ENCODE measurements at places on chromosomes 16 and 17.

- DNase-seq = no peak
These were observed 5.0 kb downstream of the RNF227 start for GRCh38 chr17:7911116-7911515.

- DNase-seq = no peak
These were observed 878.0 kb upstream of the GOT2 start for GRCh38 chr16:59612094-59612493.

GRCh38 chr17:75034236-75034908 lies 12.4 kb downstream of the ATP5PD start:
- peak; percentile 60 for DNase-seq

- no peak for DNase-seq
These were observed 374.3 kb upstream of the XYLT1 start for GRCh38 chr16:17845031-17845430.

DNA sequence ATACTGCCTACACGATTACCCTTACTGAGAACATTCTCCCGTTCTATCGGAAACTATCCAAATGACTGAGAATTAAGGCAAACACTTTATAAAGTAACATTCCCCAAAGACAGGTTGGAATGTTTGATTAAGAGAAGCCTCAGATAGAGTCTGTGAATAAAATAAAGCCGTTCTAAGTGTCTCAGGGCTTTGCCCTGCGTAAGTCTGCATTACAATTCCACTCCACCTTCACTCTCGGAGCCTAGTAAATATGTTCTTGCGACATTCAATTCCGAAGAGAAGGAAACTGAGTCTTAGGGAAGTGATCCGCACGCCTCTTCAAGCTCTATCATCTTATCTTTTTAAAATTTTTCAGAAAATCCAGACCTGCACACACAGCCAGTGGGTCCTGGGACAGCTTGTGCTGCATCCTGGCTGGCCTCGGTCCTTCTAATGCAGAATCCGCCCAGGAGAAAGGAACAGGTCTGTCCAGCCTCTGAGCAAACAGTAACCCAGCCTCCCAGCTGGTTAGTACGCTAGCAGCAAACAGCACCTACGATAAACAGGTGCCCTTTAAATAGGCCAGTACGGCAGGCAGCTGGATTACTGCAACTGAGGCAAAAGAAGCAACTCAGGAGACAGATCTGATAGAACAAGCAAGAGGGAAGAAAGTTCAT lies 254.1 kb upstream of the IRX3 start:
- DNase-seq = no peak

- DNase-seq = no peak
These were observed 43.4 kb upstream of the IRX6 start for GRCh38 chr16:55280587-55280986.

GRCh38 chr17:18205861-18206260 lies 19.6 kb upstream of the LLGL1 start:
- no peak for DNase-seq

GRCh38 chr16:974001-974601 lies 3.3 kb upstream of the LMF1 start:
- DNase-seq = no peak

DNA sequence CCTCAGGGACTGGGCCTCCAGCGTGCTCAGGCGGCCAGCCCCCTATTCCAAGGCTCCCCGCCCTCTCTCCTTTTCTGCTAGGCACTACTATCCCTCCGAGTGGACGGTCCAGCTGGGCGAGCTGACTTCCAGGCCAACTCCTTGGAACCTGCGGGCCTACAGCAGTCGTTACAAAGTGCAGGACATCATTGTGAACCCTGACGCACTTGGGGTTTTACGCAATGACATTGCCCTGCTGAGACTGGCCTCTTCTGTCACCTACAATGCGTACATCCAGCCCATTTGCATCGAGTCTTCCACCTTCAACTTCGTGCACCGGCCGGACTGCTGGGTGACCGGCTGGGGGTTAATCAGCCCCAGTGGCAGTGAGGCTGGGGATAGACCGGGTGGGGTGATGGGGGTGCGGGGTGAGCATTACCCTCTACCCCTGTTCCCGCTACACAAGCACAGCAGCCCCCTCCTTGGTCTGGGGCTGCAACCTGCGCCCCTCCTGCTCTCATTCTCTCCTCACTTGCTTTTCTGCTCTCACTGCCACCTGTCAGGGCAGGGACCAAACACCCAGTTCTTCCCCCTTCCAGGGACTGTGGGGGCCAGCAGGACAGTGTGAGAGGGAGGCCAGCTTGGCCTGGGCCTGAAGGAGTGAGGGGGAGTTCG lies 1.1 kb downstream of the PRSS41 start:
- DNase-seq = no peak

All from RWPE1 (cell line).